Left lobe of liver (tissue), 2 donors: ENCODE measurements at places on chromosomes 12 and 14.

GRCh38 chr12:104935886-104936285, 22.2 kb downstream of the SLC41A2 start:
- no peak for DNase-seq

DNA sequence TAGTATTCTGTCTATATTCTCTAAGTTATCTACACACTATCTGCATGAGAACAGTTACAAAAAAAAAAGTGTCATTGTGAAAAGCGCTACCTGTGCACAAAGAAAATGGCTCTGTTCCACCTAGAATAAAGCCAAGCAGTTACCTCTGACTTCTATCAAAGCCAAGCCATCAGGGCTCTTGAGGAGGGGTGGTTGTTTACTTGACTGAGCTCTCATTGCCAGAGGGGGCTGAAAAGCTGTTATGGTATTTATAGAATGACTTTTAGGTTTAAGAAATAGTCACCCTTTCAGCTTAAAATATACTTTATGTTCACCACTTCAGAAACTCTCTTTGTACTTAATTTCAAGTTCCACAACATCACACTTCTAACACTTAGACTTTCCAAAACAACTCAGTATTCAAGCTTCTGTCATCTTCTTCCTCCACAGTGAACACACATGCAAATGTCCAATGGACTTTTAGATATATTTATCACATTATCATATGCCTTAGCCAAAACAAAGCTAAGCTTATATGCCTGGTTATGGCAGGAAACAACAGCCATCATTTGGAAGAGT, 7.5 kb downstream of the ITPR2 start:
- no peak for DNase-seq

GRCh38 chr12:92469837-92470236, 233.0 kb upstream of the PLEKHG7 start:
- DNase-seq: no peak

DNA sequence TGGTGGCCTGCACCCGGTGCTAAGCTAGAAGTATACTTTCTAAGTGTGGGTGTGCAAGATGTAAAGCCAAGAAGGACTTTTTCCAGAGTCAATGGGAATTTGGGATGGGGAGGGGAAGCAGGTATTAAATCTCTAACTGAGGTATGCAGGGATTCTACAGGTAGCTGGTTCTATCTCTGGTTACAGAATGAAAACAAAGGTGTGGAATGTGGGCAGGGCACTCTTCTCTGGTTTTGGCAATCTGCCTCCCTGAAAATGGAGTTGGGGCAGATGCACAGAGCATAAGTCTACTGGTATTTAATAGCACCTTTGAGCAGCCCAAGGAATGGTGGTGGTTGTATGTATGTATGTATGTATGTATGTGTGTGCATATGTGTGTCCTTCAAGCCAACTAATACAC, 66.7 kb upstream of the PPP1R12A start:
- no peak for DNase-seq

DNA sequence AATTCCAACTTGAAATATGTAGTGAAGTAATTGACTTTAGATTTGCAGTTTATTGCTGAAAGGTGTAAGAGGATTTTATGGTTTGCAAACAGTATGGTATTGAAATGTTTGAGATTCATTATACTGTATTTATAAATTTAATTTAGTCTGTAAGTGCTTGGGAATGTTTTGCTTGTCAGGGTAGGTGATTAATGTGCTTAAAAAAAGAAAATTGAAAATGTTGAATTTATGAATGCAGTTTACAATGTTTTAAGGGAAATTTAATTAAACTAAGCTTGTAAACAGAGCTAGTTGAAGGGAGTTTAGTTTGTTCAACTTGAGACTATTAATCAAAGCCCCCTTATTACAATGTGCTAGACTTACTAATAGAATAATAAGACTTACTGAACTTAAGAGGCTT, 18.0 kb upstream of the CRY1 start:
- DNase-seq: no peak

DNA sequence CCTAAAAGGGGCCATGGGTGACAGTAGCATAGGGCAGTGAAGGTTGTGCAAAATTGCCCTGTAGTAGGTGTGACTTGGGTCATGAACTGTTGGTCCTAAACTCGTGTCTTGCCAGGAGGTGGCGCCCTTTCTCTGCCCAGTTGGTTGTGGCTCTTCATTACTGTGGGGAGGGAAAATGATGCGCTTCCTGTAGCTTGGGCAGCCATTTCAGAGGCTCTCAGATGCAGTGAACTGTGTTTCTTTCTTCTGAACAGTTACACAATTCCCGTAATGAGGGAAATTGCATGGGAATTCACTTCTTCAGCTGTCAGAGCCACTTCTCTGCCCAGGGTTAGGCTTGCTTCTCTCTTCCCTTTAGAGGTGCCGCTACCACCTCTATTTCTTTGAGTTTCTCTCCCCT, 148.1 kb upstream of the NRXN3 start:
- no peak for DNase-seq

GRCh38 chr12:6692888-6693287, 3.7 kb upstream of the ZNF384 start:
- no peak for DNase-seq

DNA sequence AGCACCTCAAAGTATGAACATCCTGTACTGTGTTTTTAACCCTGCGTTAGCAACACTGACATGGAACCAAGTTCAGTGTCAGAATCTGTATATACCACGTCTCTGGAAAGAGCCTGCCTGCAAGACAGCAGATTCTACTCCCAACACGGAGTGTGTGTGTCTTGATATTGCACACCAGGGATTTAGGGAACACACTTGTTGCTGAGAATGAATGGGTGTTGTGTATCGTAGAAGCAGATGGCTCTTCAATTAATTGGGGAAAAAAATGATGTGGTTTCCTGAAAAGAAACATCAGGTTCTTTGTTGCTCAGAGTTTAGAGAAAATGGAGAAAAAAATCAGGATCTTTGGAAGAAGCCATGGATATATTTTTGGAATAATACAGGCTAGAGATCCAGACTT, 170.8 kb downstream of the EGLN3 start:
- no peak for DNase-seq

DNA sequence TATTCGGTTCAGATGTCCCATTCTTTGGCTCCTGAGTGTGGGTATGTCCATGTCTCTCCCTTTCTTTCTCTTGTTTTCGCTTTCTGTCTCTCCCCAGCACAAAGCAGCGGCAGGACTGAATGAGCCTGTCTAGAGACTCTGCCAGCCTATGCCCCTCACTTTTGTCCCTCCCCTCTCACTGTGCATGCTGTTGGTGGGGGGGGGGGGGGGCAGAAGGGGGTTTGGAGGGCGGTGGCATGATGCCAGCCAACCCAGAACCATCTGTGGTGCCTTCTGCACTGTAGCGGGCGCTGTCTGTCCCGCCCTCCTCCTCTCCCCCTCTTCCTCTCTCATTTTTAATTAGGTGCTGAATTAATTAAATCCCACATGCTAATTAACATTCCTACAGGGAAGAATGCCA, 17.7 kb downstream of the NGDN start:
- DNase-seq: no peak

- no peak for DNase-seq
Measured at GRCh38 chr12:42761086-42761485, 171.5 kb upstream of the PRICKLE1 start.

- DNase-seq: no peak
Measured at GRCh38 chr12:19139615-19140194, 10.2 kb downstream of the PLEKHA5 start.

DNA sequence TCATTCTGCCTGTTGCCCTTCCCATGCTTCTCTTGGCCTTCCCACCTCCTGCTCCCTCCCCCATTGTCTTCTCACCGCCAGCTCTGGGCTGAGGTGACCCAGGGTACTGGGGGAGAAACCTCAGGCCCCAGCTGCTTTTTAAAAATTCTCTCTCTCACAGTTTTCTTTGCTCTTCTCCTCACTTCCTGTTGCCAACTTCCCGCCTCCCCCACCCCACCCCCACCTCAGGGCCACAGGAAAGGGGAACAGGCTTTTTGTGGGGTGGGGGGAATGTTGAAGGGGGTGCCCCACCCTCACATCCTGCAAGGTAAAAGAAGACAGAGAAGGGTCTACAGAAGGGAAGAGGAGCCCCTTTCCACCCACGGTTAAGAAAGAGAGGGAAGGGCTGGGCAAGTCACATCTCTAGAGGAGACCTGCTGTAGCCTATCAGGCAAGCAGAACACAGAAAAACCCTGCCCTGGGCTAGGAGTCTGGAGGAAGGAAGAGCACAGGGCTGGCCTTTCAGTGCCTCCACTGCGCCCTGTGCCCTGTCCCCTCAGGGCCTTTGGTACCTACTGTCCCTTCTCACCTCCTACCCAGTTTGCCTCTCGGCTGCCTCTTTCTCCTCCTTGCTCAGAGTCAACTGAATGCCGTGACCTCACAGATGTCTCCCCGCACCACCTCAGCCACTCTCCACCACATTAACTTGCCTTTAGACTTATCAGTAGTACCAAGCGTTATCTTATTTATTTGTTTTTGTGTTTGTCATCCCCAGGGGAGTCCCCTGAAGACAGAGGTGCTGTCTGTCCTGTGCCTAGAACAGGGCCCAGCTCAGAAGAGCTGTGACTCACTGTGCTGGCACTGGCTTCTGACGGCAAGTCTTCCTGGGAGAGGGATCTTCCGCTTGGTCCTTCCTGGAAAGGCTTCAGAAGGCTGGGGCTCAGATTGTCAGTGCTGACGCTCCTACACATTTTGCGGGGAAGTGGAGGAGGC, 1.7 kb downstream of the ARHGAP9 start:
- DNase-seq: no peak

GRCh38 chr12:82108615-82109014, 249.6 kb downstream of the CCDC59 start:
- no peak for DNase-seq

DNA sequence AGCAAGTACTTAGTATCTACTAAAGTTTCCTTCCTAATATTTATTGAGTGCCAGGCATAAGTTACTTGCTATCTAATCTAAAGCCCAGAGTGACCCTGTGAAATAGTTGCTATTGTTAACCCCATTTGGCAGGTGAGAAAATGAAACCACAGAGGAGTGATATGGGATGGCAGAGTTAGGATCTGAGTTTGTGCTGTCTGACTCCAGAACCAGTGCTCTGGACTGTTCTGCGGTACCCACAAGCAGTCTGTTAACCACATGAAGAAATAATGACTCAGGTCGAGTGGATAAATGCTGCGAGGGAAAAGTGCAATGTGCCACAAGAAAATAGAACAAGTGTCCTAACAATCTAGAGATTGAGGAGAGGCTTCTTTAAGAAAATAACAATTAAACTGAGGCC, 60.7 kb upstream of the GZMB start:
- DNase-seq: no peak

GRCh38 chr12:110941391-110941790, 21.0 kb upstream of the MYL2 start:
- no peak for DNase-seq

GRCh38 chr14:96176811-96177211, 27.8 kb upstream of the BDKRB2 start:
- no peak for DNase-seq

DNA sequence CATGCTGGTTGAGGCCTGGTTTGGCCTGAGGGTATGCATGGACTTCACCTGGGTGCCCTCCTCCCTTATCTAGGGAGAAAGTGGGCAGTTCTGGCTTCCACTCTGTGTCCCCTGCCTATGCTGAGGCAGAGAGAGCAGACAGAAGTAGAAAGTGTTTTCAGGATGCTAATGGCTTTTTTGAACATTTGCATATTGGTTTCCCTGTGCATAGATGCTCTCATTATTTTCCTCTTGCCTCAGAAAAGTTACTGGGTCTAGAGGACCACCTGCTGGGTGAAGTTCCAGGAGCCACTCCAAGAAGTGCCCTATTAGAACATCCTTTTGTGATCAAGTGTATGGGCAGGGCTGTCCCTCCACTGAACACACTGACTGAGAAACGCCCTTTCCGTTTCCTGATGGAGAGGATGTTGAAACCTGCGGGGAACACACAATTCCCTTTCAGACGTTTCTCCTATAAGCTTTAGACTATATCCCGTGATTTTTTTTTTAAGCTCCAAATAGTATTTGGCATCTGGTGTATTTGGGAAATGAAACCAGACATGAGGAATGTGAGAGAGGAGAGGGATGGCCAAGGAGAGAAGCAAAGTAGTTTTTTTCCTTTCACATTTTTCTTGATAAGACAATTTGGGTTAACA, 66.6 kb downstream of the DAAM1 start:
- no peak for DNase-seq
